Naive thymus-derived CD8-positive, alpha-beta T cell (primary cell): ENCODE measurements at places on chromosomes 1 and 21.

DNA sequence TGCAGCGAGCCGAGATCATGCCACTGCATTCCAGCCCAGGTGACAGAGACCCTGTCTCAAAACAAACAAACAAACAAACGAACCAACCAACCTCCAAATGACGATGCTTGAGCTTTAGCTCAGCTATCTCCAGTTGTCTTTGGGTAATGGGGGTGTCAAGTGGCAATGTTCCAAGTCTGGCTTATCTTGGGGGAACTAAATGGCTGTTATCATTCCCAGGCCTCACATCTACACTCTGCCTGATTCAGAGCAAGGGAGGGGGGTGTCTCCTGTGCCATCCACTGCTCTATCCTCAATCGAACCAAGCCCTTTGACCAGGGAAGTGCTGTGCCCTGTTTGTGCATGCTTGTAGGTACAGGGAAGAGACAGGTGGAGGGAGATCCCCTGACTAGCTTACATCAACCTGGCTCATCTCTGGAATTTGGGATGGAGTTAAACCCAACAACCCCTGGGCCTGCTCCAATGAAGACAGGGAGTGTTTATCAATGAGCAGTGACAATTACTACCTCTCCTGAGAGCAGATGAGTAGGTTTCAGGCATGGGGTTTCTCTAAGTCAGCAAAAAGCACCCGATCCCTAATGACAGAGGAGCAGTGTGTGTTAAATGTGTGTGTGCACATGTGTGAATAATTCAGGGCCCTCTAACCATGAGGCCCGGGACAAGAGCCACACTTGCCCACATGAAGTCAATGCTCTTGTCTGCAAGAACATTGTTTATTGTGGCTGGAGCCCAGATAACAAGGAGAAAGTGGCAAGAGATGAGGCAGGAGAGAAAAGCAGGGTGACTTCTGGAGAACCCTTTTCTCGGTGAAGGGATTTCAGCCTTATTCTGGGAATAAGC is 20.3 kb upstream of the IL6R start:
- DNase-seq, result no peak

GRCh38 chr1:1171546-1172340 is 1.9 kb upstream of the TTLL10 start:
- peak; percentile 49 for DNase-seq

DNA sequence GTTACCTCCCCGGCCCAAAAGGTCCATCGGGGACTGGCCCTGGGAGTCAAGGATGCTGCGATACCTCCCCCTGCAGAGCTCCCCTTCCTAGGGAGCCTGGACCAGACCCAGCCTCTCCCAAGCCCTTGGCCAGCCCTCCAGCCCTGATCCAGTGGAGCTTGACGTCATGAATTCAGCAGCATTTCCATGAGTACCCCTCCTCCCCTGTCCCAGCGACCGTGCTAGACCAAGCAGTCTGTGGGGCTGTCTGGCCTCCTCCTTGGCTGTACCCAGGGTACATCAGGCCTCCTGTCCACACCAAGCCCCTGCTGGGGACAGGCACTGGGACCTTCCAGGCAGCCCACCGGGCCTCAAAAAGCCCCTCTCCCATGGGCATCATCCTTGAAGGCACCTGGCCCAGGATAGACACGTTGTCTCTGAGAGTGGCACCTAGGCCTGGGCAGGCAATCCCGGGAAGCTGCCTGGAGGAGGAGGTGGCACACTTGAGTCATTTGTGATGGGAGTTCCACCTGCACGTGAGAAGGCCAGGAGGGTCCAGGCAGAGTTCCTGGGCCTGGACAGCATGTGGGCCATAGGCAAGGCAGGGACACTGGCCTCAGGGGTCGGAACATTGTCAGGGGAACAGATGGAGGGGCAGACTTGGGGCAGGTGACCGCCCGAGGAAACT is 46.4 kb downstream of the WNT9A start:
- DNase-seq, result no peak

DNA sequence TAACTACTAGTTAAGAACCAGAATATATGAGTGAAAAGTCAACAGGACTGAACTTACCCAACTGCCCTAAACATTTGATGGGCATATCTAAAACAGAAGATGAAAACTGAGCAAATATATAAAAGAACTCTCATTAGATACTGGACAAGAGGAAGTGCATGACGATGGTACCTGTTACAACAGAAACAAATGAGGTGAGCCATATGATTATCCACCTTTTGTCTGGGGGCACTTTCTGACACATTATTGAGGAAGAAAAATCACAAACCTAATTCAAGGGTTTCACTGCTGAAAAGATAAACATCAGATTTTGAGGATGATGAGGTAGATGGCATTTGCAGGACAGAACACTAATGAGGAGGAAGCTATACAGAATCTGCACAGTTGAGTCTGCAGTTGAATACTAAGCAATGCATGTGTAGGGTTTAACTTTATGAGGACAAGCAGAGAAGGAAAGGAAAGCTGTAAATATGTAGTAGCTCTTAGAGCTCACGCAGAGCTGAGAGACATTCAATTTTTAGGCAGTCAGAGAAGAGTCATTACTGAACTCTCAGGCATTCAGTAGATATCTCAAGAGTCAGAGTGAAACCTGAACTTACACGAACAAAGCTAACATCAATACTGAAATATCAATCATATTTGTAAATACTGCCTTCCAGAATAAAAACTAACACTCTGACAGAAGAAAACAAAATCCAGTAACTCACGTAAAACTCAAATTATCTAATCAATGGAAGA is 262.1 kb downstream of the AKT3 start:
- DNase-seq, result no peak

DNA sequence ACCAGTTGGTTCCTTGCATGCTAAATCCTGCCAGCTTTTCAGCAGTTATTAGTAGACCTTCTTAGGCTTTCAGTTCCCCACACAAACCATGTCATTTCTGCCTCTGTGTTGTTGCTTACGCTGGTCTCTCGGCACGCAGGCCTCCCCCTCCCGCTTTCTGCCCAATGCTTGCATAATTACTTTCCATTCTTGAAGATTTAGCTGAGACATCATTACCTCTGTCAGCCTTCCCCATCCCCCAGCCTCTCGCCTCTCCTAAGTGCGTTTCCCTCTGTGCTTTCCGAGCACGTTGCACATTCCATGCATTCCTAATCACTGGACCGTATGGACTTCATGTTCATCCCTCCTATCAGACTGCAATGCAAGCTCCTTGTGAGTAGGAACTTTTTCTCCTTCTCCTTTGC is 26.8 kb downstream of the TSHB start:
- DNase-seq, result no peak

DNA sequence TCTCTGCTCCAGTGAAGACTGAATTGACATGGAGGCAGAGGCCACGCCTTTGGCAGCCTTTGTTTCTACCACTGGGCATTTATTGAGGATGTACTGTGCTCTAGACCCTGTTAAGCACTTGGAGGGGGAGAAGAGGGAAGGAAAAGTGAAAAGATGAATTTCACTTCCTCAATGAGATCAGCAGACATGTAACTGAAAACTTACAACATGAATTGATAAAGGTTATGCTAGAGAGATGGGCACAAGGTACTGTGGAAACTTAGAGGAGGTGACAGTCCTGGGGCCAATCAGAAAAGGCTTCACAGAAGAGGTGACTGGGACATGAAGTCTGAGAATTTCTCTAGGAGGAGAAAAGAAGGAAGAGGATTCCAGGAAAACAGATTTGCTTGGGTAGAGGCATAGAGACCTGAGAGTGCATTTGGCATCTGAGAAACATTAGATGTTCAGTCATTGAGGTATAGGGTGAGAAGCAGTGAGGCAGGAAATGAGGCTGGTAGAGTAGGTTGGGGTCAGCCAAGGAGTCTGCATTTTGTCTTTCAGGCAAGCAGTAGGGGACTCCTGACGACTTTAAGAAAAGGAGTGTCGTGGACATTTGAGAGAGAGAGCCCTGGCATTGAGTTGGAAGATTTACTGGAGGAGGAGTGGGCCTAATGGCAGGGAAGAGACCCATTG is 113.0 kb downstream of the SYT2 start:
- no peak for DNase-seq

DNA sequence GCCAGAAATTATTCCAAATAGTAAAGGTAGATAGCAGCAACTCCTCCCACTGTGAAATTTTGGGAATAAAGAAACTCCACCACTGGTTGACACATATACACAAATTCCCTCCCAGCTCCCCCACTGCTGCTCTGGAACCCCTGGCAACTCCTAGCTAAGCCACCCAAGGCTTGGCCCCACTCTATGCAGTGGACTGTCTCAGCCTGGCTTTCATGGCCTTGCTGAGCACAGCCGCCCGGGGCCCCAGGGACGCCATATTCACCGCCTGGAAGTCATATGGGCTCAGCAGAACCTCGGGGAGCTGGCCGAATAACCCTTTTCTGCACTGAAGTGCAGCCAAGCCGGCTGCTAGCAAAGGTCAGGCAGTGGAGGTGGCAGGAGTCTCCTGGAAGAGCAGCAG is 15.4 kb upstream of the RBM34 start:
- no peak for DNase-seq

DNA sequence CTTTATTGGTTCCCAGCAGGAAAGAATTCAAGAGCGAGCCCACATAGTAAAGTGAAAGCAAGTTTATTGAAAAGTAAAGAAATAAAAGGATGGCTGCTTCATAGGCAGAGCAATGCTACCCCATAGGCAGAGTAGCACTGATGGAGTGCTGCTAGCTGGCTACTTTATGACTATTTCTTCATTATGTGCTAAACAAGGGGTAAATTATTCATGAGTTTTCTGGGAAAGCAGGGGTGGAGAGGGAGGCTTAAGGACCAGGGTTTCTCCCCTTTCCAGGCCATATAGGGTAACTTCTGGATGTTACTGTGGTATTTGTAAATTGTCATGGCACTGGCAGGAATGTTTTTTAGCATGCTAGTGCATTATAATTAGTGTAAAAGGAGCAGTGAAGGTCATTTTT is 1271.4 kb downstream of the KCNT2 start:
- no peak for DNase-seq

GRCh38 chr1:218880484-218881060 is 293.1 kb upstream of the LYPLAL1 start:
- DNase-seq, result no peak

GRCh38 chr1:248918131-248918530 is 12.1 kb downstream of the PGBD2 start:
- DNase-seq, result no peak
